Naive thymus-derived CD8-positive, alpha-beta T cell (primary cell): ENCODE measurements at places on chromosomes 13 and 19.

GRCh38 chr13:48072304-48072703 lies 22.6 kb downstream of the MED4 start:
- H3K36me3 ChIP-seq, result peaks cover 93% of the 10 kb centered on the region
- no peaks in the 10 kb centered on the region for H3K4me1 ChIP-seq
- no peak for DNase-seq
- H3K4me3 ChIP-seq, result no peak overlapping the region

GRCh38 chr19:13726323-13726722 lies 38.0 kb upstream of the MRI1 start:
- no peaks in the 10 kb centered on the region for H3K36me3 ChIP-seq
- no peak overlapping the region for H3K4me3 ChIP-seq
- H3K27ac ChIP-seq, result no peak overlapping the region
- peaks cover 8% of the 10 kb centered on the region for H3K4me1 ChIP-seq

DNA sequence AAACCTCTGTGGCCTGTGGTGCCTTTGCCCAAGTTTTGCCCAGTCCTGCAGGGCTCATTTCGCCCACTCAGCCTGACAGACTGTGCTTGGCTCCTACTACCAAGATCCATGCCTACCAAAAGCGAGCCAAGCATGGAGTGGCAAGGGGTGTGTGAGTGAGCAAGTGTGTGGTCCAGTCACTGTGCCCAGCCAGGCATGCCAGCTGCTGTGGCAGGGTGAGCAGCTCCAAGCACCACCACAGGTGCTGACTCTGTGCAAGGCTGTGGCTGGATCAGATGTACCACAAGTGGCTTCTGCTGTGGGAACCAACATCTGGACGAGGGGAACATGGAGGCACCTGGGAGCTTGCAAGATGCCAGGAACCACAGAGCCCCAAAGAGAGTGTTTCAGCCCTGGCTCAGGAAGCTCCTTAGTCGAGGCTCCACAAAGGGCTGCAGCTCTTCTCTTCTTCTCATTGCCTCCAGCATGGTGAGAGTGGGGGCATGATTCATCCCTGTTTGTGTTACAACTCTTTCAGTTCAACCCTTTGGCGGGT lies 1564.2 kb upstream of the MIR17HG start:
- H3K27ac ChIP-seq, result no peak overlapping the region
- no peak for DNase-seq
- no peaks in the 10 kb centered on the region for H3K27me3 ChIP-seq
- no peaks in the 10 kb centered on the region for H3K36me3 ChIP-seq
- H3K4me3 ChIP-seq, result no peak overlapping the region

DNA sequence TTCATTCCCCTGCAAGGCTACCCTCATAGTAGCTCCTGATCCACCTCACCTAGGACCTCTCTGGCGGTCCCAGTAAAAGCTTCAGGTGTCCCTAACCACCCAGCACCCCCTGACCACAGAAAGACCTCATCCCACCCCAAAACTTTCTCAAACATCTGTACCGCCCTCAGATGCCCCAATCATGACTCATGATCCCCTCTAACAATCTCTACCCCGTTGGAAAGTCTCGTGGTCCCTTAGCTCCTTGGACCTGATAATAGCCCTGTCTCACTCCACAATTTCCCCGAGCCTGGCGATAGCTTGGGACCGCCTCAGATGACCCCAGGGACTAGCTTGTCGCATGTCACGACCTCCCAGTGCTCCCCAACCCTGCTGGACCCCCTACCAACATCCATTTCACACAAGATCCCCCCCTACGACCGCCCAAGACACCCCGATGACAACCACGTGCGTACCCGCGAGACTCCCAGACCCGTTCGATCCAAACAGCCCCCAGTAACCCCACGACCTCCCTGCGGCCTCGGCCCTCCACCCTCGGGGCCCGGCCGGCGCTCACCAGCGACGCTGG lies 450 bp downstream of the NDUFA11 start:
- H3K27me3 ChIP-seq, result no peaks in the 10 kb centered on the region
- DNase-seq, result no peak
- H3K4me1 ChIP-seq, result peaks cover 58% of the 10 kb centered on the region

DNA sequence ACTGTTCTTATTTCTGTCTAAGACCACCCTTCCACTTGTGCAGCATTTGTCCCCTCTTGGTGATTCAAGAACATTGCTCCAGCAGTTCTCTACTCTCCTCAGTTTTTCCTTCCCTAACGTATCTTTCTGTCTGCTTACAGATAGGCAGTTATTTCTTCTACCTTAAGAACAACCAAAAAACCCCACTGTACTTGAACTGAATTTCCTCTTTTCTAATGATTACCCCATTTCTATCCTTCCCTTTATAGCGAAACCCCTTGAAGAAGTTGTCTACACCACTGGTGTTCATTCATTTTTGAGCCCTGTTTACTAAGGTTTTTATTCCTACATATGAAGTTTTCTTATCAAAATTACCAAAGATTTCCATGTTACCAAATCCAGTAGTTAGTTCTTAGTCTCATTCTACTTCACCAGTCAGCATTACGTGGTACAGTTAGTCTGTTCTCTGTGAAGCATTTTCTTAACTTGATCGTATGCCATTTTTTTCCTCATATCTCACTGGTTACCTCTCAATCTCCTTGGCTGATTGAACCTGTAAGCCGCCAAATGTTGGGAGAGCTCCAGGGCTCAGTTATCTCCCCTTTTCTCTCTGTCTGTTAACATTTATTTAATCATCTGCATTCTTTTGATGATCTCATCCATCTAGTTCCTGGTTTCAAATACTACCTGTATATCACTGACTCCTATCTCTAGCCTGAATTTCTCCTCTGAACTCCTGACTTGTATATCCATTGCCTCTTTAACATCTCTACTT lies 9.0 kb downstream of the LSM14A start:
- H3K27me3 ChIP-seq, result no peaks in the 10 kb centered on the region
- peak overlapping the region; percentile 54 for H3K4me3 ChIP-seq
- H3K36me3 ChIP-seq, result peaks cover 53% of the 10 kb centered on the region
- peak overlapping the region; percentile 34 for H3K27ac ChIP-seq
- no peak for DNase-seq
- peaks cover 43% of the 10 kb centered on the region for H3K4me1 ChIP-seq

- peaks cover 15% of the 10 kb centered on the region for H3K4me1 ChIP-seq
- peak; percentile 85 for DNase-seq
- H3K27me3 ChIP-seq, result no peaks in the 10 kb centered on the region
- H3K27ac ChIP-seq, result peak within 1 kb of the TSS; percentile 95
These were observed at the start of gene ZNF470 for GRCh38 chr19:56567274-56568120. Gene ZNF470, plus strand, starts transcription at chr19:56567468. Its CDS starts 2,844 bp downstream, at chr19:56570312.

DNA sequence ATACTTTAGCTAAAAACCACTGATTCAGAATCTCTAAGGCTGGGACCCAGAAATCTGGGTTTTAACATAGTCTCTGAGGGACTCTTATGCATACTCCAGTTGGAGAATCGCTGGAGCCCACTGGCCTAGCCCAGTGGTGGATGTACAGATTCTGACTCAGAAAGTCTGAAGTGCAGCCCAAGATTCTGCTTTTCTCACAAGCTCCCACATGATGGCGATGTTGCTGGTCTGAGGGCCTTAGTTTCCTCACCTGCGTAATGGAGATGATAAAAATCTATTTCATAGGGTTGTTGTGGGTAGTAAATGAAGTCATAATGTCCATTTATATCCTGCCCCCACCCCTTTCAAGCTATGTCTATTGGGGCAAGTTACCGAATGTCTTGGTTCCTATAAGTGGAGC lies 7.7 kb upstream of the CDADC1 start:
- no peak overlapping the region for H3K27ac ChIP-seq
- no peaks in the 10 kb centered on the region for H3K4me1 ChIP-seq
- H3K4me3 ChIP-seq, result no peak overlapping the region
- no peaks in the 10 kb centered on the region for H3K27me3 ChIP-seq
- peaks cover 2% of the 10 kb centered on the region for H3K36me3 ChIP-seq
- peak; percentile 37 for DNase-seq

GRCh38 chr13:22893777-22894176 lies 287.0 kb upstream of the SGCG start:
- H3K4me1 ChIP-seq, result peaks cover 1% of the 10 kb centered on the region
- peaks cover 2% of the 10 kb centered on the region for H3K27me3 ChIP-seq
- no peaks in the 10 kb centered on the region for H3K36me3 ChIP-seq
- H3K27ac ChIP-seq, result no peak overlapping the region

- H3K27ac ChIP-seq, result no peak overlapping the region
- H3K27me3 ChIP-seq, result peaks cover 9% of the 10 kb centered on the region
- DNase-seq, result no peak
These were observed 4.6 kb upstream of the RAB20 start for GRCh38 chr13:110566171-110566570.

DNA sequence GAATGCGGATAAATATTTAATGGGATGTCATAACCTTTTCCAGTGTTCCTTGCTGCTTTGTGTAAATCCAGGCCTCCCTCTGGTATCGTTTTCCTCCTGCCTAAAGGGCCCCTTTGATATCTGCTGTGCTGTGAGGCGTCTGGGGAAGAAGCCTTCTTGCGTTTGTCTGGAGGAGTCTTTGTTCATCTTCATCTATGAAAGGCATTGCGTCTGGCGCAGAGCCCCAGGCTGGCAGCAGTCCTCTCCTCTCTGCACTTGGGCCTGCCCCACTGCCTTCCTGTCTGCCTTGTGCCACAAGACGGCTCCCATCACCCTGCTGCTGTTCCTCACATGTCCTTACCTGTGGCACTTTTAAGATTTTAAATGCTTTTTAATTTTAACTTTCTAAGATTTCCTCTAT lies 9.8 kb downstream of the PROZ start:
- DNase-seq, result no peak
- H3K27me3 ChIP-seq, result no peaks in the 10 kb centered on the region
- peaks cover 20% of the 10 kb centered on the region for H3K36me3 ChIP-seq
- no peak overlapping the region for H3K27ac ChIP-seq
- H3K4me3 ChIP-seq, result no peak overlapping the region

DNA sequence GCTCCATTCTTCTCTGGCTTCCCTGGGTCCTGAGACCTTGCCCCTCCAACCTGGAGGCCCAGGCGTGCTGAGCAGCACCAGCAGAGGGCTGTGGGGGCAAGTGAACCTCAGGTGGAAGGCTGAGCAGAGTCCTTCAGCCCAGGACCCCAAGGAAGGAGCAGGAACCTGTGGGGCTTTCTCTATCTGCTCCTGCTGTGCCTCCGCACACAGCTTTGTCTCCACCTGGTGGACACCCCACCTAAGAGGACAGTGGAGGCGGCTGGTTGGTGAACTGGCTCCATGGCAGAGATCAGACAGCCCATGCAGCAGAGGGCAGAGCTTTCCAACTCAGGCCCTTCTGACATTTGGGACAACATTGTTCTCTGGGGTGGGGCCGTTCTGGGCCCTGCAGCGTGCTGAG lies 19.7 kb downstream of the ZFR2 start:
- no peak overlapping the region for H3K4me3 ChIP-seq
- H3K4me1 ChIP-seq, result no peaks in the 10 kb centered on the region
- peaks cover 4% of the 10 kb centered on the region for H3K36me3 ChIP-seq
- H3K27me3 ChIP-seq, result no peaks in the 10 kb centered on the region
- DNase-seq, result peak; percentile 44

GRCh38 chr19:50341091-50341564 lies 12.0 kb upstream of the KCNC3 start:
- peaks cover 44% of the 10 kb centered on the region for H3K4me1 ChIP-seq
- no peak overlapping the region for H3K4me3 ChIP-seq
- DNase-seq, result no peak
- peaks cover 1% of the 10 kb centered on the region for H3K27me3 ChIP-seq
- H3K27ac ChIP-seq, result no peak overlapping the region
- H3K36me3 ChIP-seq, result peaks cover 3% of the 10 kb centered on the region

DNA sequence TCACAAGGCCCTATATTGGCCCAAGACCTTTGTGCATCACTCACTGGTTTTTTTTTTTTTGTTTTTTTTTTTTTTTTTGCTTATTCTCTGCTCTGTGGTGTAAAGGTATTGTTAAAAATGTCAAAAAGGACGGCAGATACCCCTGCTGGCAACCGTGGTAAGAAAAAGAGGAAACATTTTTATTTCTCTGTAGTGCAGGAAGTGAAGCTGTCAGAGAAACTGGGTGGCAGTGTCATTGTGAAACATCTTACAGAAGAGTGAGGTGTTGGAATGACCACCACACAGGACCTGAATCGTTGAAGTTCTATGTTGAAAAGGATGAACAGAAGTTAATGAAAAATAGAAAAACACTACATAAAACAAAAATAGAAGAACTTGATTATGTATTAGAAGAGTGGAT lies 346.4 kb downstream of the FGF9 start:
- H3K4me1 ChIP-seq, result peaks cover 16% of the 10 kb centered on the region
- peak overlapping the region; percentile 14 for H3K27ac ChIP-seq
- no peaks in the 10 kb centered on the region for H3K27me3 ChIP-seq
- H3K36me3 ChIP-seq, result no peaks in the 10 kb centered on the region
- no peak overlapping the region for H3K4me3 ChIP-seq
- DNase-seq, result no peak

- peak overlapping the region; percentile 76 for H3K27ac ChIP-seq
- H3K4me3 ChIP-seq, result no peak overlapping the region
- H3K4me1 ChIP-seq, result peaks cover 28% of the 10 kb centered on the region
These were observed 9.7 kb downstream of the CSNK1G2 start for GRCh38 chr19:1950640-1951039.

GRCh38 chr13:62246581-62246980 lies 830.9 kb upstream of the PCDH20 start:
- H3K36me3 ChIP-seq, result no peaks in the 10 kb centered on the region
- H3K27ac ChIP-seq, result no peak overlapping the region
- H3K27me3 ChIP-seq, result no peaks in the 10 kb centered on the region
- H3K4me3 ChIP-seq, result no peak overlapping the region
- no peaks in the 10 kb centered on the region for H3K4me1 ChIP-seq

DNA sequence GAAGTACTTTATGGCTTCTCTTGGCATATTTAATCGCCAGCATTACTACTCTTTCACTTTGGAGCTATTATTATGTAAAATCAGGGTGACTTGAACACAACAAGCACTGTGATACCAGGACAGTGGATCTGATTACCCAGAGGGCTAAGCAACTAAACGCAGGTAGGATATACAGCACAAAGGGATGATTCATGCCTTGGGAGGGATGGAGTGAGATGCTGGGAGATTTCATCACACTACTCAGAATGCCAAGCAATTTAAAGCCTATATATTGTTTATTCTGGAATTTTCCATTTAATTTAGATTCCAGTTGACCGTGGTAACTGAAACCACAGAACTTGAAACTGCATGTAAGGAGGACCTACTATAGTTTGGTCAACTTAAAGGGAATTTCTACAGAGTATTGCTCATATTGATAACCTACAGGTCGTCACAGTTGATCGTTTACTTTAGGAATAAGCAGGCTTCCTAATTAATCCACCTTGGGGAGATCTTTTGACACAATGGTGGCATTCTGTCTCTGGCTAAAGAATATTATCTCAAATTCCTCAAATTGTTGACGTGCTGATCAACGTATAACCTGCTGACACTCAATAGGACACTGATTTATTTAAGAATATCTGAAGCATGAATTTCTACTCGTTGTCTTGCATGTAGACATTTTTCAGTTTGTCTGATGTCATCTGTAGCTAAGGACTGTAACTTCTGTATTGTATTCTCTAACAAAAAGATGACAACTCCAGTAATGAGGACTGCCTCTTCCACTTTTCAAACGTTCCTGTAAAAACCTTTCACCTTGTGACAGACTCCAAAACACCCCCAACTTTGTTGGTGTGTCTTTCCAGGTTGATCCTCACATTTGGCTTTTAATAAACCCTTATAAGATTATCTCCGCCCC lies 254.2 kb downstream of the GPC5 start:
- H3K36me3 ChIP-seq, result no peaks in the 10 kb centered on the region
- H3K4me1 ChIP-seq, result no peaks in the 10 kb centered on the region
- H3K4me3 ChIP-seq, result no peak overlapping the region
- no peak overlapping the region for H3K27ac ChIP-seq

GRCh38 chr13:110403315-110403714 lies 96.2 kb downstream of the COL4A2 start:
- DNase-seq, result no peak
- no peak overlapping the region for H3K4me3 ChIP-seq
- peaks cover 40% of the 10 kb centered on the region for H3K27me3 ChIP-seq
- no peak overlapping the region for H3K27ac ChIP-seq
- H3K36me3 ChIP-seq, result no peaks in the 10 kb centered on the region
- no peaks in the 10 kb centered on the region for H3K4me1 ChIP-seq

GRCh38 chr13:31032528-31033113 lies 100.2 kb downstream of the TEX26 start:
- no peaks in the 10 kb centered on the region for H3K36me3 ChIP-seq
- peaks cover 3% of the 10 kb centered on the region for H3K4me1 ChIP-seq
- no peak overlapping the region for H3K27ac ChIP-seq
- DNase-seq, result no peak
- H3K4me3 ChIP-seq, result no peak overlapping the region
- peaks cover 10% of the 10 kb centered on the region for H3K27me3 ChIP-seq
